ENCODE measurements at places on chromosomes 7 and 10. TPM values are rescaled to one million over a fixed set of nuclear protein-coding genes. Genes with fewer than 3 reads are reported as not detected.

DNA sequence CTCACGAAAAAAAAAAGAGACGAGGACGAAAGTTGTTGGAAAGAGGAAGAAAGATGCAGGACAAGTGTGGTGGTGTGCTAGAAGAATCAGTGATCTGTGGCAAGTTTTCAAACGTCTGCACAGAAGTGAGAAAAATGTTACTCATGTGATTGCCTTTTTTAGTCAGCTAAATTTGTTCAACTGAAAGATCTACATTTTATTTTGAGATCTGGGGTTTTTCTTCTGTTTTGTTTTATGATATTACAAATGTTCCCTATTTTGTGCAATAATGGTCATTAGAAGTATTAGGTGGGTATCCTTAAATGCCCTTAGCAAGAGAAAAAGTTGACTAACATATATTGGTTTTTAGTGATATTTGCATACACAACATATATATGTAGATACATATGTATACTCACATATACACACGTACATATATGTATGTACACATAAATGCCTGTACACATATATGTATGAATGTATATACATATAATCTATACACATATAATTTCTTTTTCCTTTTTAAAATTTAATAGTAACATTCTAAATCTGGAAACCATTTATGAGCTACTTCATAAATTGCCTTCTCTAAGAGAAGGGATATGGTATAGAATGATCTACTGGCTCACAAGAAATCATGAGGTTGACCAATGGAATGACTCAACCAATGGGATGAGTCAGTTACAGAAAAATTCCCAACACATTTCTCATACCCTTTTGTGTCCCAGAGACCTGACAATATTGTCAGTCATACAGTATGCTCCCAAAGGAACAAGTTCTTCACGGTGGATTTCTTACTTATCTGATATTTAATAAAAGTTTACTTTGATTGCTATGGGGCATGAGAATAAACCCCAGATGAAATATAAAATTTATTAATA, 38.4 kb downstream of the SLC39A12 start:
- no peak for DNase-seq

GRCh38 chr10:117382861-117383260, 7.6 kb upstream of the PDZD8 start:
- no peak for DNase-seq

Gene PTPRN2
- polyA plus RNA-seq: 3.3 TPM

Gene CYP3A4
- polyA plus RNA-seq: 0.57 TPM

DNA sequence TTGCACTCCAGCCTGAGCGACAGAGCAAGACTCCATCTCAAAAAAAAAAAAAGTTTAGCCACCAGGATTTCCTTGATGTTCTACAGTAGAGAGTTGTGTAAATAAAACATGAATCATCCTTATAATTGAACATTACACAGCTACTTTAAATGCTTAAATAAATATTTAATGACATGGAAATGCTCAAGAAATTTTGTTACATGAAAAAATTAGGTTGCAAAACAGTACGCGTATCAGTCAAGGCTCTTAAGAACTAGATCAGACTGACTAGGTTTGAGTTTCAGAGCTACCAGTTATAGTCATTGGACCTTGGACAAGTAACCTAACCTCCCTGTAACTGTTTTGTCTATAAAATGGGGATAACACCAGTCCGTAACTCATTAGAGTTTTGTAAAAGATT, 38.7 kb upstream of the GSAP start:
- no peak for DNase-seq

DNA sequence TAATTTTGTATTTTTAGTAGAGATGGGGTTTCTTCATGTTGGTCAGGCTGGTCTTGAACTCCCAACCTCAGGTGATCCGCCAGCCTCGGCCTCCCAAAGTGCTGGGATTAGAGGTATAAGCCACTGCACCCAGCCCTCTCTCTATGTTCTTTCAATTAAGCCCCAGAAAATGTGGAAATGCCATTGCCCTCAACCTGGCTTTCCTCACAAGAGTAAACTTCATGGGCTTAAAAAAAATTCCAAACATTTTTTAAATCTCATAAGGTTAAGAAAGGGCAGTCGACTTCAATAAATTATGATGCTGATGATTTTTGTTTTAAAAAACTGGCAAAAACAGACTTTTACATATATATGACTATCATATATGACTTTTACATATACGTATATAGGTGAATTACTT, 107.6 kb downstream of the TES start:
- no peak for DNase-seq

DNA sequence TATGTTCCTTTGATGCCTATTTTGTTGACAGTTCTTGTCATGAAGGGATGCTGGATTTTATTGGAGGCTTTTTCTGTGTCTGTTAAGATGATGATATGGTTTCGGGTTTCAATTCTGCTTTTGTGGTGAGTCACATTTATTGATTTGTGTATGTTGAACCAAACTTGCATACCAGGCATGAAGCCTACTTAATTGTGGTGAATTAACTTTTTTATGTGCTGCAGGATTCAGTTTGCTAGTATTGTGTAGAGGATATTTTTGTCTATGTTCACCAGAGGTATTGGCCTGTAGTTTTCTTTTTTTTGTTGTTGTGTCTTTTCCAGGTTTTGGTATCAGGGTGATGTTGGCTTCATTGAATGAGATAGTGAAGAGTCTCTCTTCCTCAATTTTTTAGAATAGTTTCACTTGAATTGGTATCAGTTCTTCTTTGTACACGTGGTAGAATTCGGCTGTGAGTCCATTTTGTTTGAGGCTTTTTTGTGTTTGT, 345.9 kb downstream of the KIF20B start:
- DNase-seq: no peak

- DNase-seq: no peak
Observed at GRCh38 chr10:69899727-69900595, 98.3 kb downstream of the COL13A1 start.

Gene NODAL
- not detected for polyA plus RNA-seq

GRCh38 chr10:103506061-103506460, 12.6 kb downstream of the NEURL1 start:
- DNase-seq: peak; percentile 38

DNA sequence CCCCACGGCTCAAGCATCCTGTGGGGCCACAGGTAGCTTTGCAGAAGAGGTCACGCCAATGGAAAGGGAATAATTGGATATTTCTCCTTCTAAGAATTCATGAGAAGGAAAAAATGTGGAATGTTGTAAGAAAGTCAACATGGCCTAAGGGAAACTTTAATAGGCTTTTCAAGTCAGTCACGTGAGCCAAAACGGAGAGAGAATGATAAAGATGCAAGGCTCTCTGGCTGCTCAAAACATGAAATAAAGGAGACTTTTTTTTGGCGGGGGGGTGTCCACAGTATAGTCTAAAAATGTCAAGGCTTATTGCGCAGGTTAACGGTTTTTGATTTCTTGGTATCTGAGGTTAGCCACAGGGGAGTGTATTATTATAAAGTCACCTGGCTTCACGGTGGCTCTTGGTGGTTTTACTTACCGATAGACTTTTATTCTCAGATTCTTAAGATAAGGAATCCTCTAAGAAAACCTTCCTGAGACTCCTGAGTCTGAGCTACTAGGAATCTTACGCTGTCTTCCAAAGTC, 148.1 kb downstream of the ARHGAP21 start:
- no peak for DNase-seq

- peak; percentile 80 for DNase-seq
Observed at GRCh38 chr10:33334805-33335550, 511 bp upstream of the NRP1 start.

Gene ST8SIA6
- polyA plus RNA-seq: not detected

Data from adrenal gland (tissue), 19 donors.